ENCODE measurements at places on chromosomes 1 and 21.
A peak's percentile ranks its signal among the peaks of the same experiment; 100 is the strongest.

DNA sequence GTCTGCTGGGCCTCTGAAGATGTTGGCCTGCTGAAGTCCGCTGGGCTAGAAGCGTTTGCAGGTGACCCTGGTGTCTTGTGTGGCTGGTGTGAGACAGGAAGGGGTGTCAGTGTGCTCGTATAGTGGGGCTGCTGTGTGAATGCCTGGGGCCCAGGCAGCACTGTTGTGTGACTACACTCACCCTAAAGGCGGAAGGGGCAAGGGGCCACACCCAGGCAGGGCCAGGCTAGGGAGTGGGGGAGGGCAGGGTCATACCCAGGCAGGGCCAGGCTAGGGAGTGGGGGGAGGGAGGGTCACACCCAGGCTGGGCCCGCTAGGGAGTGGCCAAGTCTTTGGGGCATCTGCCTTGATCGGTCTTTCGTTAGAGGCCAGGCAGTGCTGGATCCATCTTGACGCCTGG is 25.0 kb downstream of the PDXK start:
- no peak for DNase-seq

- no peak for DNase-seq
These were observed 1.7 kb upstream of the TRPM2 start for GRCh38 chr21:44351535-44352252.

GRCh38 chr1:234848972-234849649 is 239.1 kb upstream of the IRF2BP2 start:
- peak; percentile 97 for DNase-seq

DNA sequence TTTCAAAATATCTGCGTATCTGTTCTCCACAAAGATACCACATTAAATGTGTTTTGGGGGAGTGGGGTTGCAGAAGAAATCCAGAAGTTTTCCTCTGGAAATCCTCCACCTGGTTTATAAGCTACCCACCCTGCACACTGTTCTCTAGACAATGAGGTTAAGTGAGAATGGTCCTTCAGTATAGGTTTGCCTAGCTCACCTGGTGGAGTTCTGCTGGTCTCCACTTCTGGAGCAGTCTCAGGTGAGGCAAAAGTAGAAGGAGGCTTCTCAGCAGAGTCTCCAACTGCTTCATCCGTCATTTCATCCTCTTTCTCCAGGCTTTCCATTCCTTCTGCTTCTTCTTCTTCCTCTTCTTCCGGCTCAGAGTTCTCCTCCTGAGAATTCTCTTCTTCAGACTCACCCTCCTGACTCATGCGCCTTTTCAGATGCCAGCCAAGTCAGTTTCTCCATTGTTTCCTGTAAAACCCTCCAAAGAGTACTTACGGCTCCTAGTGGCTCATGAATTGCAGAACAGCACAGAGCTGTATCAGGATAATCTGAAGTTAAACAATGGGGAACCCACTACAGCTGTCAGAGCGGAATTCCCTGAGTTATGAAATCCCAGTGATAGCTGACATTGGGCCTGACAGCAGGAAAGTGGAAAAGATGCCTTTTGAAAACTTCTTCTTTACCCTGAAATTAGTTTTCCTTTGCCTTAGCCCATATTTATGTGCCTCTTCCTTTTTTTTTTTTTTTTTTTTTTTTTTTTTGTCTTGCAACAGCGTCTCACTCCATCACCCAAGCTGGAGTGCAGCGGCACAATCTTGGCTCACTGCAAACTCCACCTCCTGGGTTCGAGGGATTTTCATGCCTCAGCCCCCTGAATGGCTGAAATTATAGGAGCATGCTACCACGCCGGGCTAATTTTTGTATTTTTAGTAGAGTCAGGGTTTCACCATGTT is 38.5 kb downstream of the MSTO1 start:
- DNase-seq = peak; percentile 68

GRCh38 chr1:172144445-172145061 is 275.9 kb upstream of the C1orf105 start:
- DNase-seq = no peak

GRCh38 chr1:15120251-15120945 is 33.1 kb upstream of the TMEM51 start:
- DNase-seq = no peak

DNA sequence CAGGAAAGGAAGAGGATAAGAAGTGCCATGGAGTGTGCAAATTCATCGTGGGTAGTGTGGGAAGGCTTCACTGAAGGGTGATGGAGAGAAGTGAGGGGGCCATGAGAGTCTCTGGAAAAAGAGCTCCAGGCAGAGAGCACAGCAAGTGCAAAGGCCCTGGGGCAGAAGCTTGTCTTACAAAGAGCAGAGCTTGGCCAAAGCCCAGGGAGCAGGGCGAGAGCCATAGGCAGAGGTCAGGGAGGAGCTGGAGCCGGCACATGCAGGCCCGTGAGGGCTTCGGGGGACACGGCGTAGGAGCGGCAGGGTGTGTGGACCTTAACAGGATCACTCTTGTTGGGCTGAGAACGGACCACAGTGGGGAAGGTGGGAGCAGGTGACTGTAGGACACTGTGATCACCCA is 83.7 kb upstream of the EDN2 start:
- DNase-seq = no peak

GRCh38 chr1:168127503-168127902 is 9.2 kb downstream of the GPR161 start:
- no peak for DNase-seq

GRCh38 chr1:55245781-55246180 is 30.6 kb upstream of the USP24 start:
- no peak for DNase-seq

DNA sequence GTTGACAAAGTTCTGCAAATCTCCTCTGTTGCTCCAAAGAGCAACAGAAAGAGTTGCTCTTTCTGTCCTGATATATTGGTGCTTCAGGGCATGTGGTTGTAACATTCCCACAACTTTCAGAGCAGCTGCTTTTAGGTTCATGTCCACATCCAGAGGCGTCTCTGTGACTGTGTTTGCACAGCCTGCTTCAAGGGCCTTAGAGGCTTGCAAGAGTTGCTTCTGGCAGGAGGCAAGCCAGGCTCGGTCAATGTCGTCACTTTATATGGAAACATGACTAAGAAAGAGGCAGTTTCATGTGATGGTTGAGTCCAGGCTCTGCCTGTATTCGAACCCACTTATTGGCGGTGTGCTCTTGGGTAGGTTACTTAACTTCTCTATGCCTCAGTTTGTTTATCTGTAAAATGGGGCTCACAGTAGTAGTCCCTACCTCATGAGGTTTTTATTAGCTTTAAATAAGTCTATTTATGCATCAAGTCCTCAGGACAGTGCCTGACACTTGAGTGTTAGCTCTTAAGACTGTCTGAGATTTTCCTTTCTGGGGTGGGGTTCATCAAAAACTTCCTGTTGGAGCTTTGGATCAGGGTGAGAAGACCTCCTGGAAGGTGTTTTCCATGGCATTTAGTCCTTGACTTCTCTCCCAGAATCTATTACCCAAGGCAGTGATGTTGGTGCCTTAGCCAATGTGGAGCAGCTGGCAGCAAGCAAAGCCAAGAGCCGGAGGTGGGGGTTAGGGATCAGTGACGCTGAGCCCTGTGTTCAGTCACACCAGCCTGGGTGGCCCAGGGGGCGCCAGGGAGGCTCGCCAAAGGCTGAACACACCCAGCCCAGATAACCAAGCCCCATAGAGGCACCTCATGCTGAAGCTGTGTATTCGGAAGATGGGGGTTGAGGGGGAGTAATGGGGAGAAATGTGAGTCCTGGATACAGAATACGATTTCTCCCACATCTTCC is 18.9 kb downstream of the LHX4 start:
- no peak for DNase-seq

DNA sequence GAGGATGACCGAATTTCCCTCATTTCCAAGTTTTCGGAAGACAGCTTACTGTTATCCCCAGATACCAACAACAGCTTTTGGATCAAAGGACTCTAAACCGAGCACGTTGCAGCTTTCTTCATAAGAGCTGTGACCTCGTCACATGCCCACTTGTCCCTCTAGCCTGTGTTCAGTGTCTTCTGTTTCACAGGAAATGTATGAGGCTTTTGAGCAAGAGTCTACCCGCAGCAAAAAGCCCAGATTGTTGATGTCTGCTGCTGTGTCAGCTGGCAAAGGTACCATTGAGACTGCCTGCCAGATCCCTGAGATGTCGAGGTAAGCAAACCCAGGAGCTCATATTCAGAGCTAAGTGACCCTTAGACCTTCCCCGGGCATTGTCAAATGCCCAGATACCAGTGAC is 24.1 kb downstream of the CHI3L2 start:
- no peak for DNase-seq

- DNase-seq = no peak
These were observed 32.7 kb upstream of the ATP5PO start for GRCh38 chr21:33948096-33948950.

DNA sequence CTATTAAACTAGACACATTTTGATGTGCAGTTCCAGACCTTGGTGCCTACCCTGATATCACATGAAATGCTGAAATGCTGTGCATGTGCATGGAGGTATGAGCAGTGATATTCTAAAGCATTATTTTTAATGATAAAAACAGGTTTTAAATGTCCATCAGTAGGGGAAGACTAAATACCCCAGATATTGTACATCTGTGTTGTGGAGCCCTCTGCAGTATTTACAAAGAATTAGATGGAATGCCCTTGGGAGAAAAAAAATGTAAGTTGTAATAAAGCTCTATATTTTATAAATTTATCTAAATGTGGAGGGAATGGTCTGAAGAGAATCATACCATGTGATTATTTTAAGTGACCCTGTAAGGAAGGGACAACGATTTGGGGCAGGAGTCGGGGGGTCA is 39.1 kb upstream of the IGSF5 start:
- DNase-seq = peak; percentile 13

- DNase-seq = peak; percentile 4
These were observed 9.4 kb upstream of the FMO3 start for GRCh38 chr1:171081314-171081753.

DNA sequence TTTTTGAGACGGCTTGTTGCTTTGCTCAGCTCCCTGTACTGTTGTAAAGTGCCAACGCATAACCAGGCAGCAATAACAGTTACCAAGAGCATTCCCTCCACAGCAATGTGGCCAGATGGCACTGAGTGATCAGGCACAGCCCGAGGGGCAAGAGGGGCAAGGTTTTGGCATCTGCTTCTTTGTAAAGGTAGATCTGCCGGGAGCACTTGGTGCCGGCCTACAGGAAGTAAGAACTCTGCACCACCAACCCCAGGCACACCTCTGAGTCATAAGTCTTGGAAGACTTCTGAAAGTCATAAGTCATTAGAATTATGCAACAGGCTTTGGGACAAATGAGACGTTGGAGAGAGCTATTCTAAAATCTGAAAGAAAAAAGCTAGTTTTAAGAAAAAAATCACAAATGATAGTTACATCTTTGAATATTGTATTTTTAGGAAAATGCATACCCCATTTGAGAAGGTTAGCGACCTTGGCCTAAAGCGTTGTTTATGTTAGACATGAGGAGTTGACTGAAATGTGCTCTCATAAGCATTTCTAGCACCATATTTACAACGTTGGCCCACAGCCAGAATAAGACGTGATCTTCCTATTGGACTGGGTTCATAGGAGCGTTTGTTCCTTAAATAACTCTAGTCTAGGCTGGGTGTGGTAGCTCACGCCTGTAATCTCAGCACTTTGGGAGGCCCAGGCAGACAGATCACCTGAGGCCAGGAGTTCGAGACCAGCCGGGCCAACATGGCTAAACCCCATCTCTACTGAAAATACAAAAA is 37.7 kb upstream of the MAP10 start:
- DNase-seq = peak; percentile 64

DNA sequence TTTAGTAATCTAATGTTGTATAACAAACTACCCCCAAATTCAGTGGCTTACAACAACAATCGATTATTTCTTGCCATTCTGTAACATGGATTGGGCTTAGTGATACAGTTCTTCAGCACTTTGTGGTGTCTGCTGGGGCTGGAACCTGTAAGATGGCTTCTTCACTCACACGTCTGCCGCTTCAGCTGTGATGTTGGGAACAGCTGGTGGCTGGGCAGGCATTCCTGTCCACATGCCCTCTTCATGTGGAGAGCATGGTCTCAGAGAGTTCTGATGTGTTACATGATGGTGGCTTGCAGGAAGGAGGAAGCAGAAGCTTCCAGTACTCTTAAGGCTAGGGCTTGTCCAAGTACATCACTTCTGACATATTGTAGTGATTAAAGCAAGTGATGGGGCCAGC is 276.9 kb downstream of the PTBP2 start:
- DNase-seq = no peak

DNA sequence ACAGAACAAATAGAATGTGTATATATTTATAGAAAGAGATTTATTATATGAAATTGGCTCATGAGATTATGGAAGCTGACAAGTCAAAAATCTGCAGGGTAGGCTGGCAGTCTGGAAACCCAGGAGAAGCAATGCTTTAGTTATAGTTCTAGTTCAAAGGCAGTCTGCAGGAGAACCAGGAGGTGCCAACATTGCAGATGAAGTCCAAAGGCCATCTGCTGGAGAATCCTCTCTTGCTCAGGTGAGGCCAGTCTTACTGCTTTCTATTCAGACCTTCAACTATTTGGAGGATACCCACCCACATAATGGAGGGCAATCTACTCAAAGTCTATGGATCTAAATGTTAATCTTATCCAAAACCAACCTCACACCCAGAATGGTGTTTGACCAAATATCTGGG is 75.9 kb upstream of the MRPS6 start:
- no peak for DNase-seq

All from kidney glomerular epithelial cell (primary cell).